Heart left ventricle (tissue), 16 donors: ENCODE measurements at places on chromosomes 2 and 18. TPM values are rescaled to one million over a fixed set of nuclear protein-coding genes. Genes with fewer than 3 reads are reported as not detected.

Gene KCNF1
- polyA plus RNA-seq, result 0.22 TPM

Gene NT5C1B
- not detected for polyA plus RNA-seq

Gene MYOM1
- 112 TPM for polyA plus RNA-seq

Gene BMP10
- polyA plus RNA-seq, result not detected

Gene STK11IP
- polyA plus RNA-seq, result 15.6 TPM
